ENCODE measurements at places on chromosomes 11 and 22.
A peak's percentile ranks its signal among the peaks of the same experiment; 100 is the strongest.

- H3K4me1 ChIP-seq = peaks cover 25% of the 10 kb centered on the region
- H3K27ac ChIP-seq = no peak overlapping the region
- H3K27me3 ChIP-seq = no peaks in the 10 kb centered on the region
- peak; percentile 23 for DNase-seq
- H3K36me3 ChIP-seq = no peaks in the 10 kb centered on the region
These were observed 1.4 kb upstream of the UVRAG start for GRCh38 chr11:75813622-75814039.

GRCh38 chr22:37284805-37285355 lies 2.6 kb downstream of the CYTH4 start:
- no peak overlapping the region for H3K4me3 ChIP-seq
- H3K4me1 ChIP-seq = peaks cover 4% of the 10 kb centered on the region
- H3K27ac ChIP-seq = no peak overlapping the region
- no peak for DNase-seq
- no peaks in the 10 kb centered on the region for H3K36me3 ChIP-seq

DNA sequence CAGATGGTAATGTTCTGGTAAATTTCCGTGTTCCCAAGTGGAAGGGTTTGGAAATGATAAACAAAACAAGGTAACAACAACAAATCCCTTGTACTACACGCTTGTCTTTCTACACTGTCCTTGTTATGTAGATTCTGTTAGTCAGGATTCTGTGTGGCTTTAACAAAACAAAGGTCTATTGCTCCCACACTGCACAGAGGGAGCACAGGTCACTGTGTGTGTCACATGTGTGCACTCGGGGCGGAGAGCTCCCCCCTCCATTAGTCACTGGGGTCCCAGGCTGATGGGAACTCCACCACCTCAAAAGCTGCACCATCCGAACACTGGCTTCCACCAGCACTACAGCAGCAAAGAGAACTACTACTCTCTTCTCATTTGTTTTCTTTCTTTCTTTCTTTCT lies 227.9 kb downstream of the NTM start:
- H3K4me3 ChIP-seq = no peak overlapping the region
- peaks cover 2% of the 10 kb centered on the region for H3K27me3 ChIP-seq
- H3K4me1 ChIP-seq = peaks cover 18% of the 10 kb centered on the region
- H3K36me3 ChIP-seq = no peaks in the 10 kb centered on the region

DNA sequence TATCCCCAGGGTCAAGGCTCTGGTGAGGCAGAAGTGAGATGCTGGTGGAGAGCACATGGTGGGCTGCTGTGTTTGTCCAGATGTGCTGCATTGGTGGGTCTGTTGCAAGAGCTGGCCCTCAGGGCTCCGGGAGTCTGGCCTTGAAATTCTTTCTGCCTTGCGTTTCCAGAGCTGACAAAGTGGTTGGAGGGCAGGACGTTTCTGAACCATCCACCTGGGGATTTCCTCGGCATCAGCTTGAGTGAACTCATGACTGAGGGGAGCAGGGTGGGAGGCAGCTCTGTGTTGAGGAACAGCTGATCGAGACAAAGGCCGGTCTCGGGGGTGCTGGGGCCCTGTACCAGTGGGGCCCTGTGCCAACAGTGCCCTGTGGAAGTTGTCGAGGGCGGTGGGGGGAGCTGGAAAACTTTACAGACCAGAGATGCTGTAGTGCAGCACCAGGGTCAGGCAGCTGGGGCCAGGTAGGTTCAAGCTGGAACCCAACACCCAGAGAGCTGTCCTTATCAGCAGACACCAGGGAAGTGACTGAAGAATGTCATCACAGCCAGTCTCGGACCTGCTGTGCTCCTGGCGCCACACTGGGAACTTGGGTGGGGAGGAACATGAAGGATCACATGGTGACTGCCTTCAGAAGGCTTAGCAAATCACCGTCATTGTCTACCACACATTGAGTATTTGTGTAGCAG lies 4.9 kb downstream of the TSKU start:
- no peaks in the 10 kb centered on the region for H3K27me3 ChIP-seq
- H3K4me1 ChIP-seq = peaks cover 26% of the 10 kb centered on the region
- H3K4me3 ChIP-seq = no peak overlapping the region
- H3K27ac ChIP-seq = no peak overlapping the region
- no peaks in the 10 kb centered on the region for H3K36me3 ChIP-seq
- no peak for DNase-seq

DNA sequence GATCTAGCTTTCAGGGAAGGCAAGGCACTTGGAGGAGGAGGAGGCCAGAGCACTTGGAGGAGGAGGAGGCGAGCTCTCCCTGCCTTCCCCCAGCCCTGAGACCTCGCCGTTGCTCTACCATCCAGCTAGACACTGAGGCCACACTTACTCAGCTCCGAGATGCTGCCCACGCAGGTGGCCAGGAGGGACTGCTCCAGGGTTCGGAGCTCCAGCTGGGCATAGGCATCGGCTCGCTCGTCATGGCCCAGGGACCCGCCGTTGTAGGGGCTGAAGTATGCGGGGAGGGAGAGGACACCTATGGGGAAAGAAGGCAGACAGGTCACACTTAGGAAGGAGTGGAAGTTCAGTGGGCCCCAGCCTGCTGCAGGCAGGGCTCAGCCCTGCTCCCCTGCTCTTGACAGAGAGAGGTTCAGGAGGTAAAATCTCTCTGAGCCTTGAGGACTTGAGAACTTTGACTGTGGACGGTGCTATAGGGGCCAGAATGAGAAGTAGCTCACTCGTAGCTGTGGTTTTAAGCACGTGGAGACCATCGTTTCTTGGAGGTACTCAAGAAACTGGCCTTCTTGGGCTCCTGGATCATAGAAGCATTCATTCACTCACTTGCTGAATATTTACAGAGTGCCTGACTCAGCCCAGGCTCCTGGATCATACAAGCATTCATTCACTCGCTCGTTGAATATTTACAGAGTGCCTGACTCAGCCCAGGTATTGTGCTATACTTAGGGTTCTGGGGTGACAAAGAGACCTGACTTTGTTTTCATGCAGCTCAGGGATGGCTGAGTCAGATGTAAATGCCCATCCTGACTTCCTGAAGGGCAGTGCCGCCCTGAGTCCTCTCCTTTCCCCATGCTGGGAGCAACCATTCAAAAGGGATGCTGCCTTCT lies 99.2 kb downstream of the NAT10 start:
- no peak overlapping the region for H3K4me3 ChIP-seq
- peaks cover 22% of the 10 kb centered on the region for H3K4me1 ChIP-seq
- no peaks in the 10 kb centered on the region for H3K27me3 ChIP-seq
- H3K36me3 ChIP-seq = no peaks in the 10 kb centered on the region
- no peak overlapping the region for H3K27ac ChIP-seq

- H3K27me3 ChIP-seq = no peaks in the 10 kb centered on the region
- H3K27ac ChIP-seq = no peak overlapping the region
- DNase-seq = no peak
- H3K4me3 ChIP-seq = no peak overlapping the region
These were observed 615.9 kb upstream of the FAT3 start for GRCh38 chr11:91608677-91609076.

DNA sequence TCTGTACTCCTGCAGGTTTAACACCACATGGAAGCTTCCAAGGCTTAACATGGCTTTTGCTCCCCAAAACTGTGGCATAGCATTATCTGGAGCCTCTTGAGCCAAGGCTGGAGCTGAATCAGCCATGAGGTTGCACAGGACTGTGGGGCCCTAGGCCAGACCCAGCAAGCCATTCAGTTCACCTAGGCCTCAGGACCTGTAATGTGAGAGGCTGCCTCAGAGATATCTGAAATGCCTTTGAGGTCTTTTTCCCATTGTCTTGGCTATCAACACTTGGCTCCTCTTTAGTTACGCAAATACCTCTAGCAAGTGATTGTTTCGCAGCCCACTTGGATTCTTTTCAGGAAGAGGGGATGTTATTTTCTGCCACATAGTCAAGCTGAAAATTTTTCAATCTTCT lies 72.0 kb downstream of the VPREB1 start:
- no peaks in the 10 kb centered on the region for H3K4me1 ChIP-seq
- H3K27me3 ChIP-seq = no peaks in the 10 kb centered on the region
- no peak overlapping the region for H3K4me3 ChIP-seq
- DNase-seq = no peak
- no peak overlapping the region for H3K27ac ChIP-seq

- no peak overlapping the region for H3K4me3 ChIP-seq
- no peaks in the 10 kb centered on the region for H3K36me3 ChIP-seq
- no peaks in the 10 kb centered on the region for H3K4me1 ChIP-seq
- no peak overlapping the region for H3K27ac ChIP-seq
These were observed 99.3 kb upstream of the SESN3 start for GRCh38 chr11:95330302-95330701.

DNA sequence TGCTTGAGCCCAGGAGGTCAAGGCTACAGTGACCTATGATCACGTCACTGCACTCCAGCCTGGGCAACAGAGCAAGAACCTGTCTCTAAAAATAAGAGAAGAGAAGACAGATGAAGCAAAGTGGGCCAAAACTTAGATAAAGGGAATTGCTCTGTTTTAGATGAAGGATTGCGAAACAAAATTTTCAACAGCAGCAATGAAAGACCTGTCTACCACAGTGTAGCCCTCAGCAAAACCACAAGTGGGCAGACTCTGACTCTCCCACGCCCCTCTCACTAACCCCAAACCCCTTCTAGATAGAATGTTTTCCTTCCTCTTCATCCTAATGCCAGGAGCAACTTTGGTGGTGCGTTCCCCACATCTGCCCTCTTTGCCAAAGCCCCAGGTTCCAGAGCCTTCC lies 105.6 kb upstream of the ALDH3B2 start:
- DNase-seq = no peak
- peaks cover 2% of the 10 kb centered on the region for H3K27me3 ChIP-seq
- no peaks in the 10 kb centered on the region for H3K4me1 ChIP-seq
- no peaks in the 10 kb centered on the region for H3K36me3 ChIP-seq
- no peak overlapping the region for H3K27ac ChIP-seq
- no peak overlapping the region for H3K4me3 ChIP-seq

DNA sequence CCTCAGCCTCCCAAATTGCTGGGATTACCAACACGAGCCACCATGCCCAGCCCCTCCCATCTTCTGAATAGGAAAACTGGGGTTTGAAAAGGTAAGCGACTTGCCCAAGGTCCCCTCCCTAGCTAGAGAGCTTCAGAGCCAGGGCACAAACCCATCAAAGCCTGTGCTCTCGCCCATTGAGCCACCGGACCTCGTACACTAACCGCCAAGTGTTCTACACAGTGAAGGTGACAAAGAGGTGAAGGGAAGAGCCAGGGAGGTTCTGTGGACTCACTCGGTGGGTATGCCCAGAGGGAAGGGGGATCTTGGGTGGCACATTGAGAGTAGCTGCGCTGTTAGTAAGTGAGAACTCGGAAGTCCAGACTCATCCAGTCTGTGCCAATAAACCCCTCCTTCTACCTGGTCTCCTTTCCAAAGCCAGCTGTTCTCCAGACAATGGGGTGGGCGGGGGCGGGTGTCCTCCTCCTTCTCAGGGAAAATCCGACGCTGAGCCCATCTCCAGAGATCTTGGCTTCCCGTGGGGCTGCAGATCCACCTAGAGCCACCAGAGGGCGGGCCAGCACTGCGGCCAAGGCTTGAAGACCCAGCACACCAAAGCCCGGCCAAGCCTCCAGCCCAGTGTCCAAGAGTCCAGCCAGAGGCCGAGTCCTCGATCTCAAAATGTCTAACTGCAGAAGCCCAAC lies 3.2 kb upstream of the RTN4RL2 start:
- peaks cover 13% of the 10 kb centered on the region for H3K4me1 ChIP-seq
- no peak overlapping the region for H3K27ac ChIP-seq
- peak; percentile 39 for DNase-seq
- H3K27me3 ChIP-seq = peaks cover 46% of the 10 kb centered on the region
- H3K36me3 ChIP-seq = no peaks in the 10 kb centered on the region
- H3K4me3 ChIP-seq = no peak overlapping the region

DNA sequence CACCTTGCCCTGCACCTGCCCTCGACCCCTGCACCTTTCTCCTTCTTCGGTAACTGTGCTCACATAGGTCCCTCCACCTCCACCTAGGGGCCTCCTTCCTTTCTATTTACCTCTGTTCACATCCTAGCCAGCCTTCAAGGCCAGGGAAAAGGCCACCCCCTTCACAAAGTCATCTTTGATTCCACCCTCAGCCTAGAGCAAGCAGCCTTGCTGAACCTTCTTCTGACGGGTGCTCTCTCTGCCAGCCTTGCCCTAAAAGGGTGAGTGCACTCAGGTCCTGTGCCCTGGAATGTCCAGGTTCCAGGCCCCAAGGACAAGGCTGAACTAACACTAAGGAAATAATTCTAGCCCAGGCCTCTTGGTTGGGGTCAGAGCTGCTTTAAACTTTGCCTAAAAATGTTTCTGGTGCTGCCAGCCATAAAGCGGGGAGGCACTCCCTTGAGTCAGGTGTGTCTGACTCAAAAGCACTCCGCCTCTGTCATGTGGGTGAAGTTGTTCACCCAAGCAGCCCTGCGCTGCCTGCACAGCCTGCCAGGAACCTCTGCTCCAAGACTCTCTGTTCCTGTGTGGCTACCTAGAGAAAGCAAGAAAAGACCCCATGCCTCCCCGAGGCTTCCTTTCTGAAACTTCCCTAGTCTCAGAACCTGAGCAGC lies 9.2 kb upstream of the FAM83F start:
- H3K27me3 ChIP-seq = peaks cover 8% of the 10 kb centered on the region
- no peak overlapping the region for H3K4me3 ChIP-seq
- no peaks in the 10 kb centered on the region for H3K36me3 ChIP-seq
- DNase-seq = no peak

- DNase-seq = no peak
- H3K36me3 ChIP-seq = peaks cover 34% of the 10 kb centered on the region
- peak overlapping the region; percentile 91 for H3K27ac ChIP-seq
- peaks cover 34% of the 10 kb centered on the region for H3K4me1 ChIP-seq
- H3K27me3 ChIP-seq = no peaks in the 10 kb centered on the region
These were observed 1.3 kb downstream of the GNG3 start for GRCh38 chr11:62708793-62709192.

GRCh38 chr11:27505781-27506180 lies 788 bp downstream of the LIN7C start:
- peaks cover 14% of the 10 kb centered on the region for H3K4me1 ChIP-seq
- no peaks in the 10 kb centered on the region for H3K27me3 ChIP-seq
- H3K4me3 ChIP-seq = peak overlapping the region; percentile 100
- peaks cover 14% of the 10 kb centered on the region for H3K36me3 ChIP-seq

DNA sequence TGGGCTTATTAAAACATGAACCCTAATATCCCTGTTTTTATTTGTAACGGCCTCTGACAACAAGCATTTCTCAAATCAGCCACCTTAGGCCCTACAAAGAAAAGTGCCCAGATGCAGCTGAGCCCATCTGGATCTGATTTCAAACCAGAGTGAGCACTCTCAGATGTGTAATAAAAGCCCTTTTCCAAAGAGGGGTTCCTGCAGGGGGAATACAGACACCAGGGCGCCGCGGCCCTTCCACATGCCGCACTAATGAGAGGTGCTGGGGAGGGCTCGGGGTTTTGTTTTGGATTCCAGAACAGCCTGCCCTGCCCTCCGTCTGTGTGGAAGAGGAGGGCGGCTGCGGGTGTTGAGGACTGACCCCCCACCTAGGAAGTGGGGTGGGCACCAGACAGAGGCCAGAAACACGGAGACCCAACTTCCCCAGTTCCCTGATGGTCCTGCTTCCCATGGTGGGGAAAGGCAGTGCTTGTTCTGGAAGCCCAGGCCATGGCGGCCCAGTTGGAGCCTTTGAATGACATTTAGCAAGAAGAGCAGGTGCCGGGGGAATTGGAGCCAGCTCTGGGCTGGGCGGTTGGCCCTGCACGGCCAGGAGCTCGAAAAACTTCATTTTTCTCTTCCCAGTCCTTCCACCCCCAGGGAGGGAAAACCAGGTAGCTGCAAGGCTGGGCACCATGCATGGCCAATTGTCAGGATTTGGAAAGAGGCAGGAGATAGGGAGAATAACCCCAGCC lies 63.7 kb downstream of the MACROD1 start:
- H3K4me3 ChIP-seq = no peak overlapping the region
- no peaks in the 10 kb centered on the region for H3K4me1 ChIP-seq
- H3K27me3 ChIP-seq = peaks cover 54% of the 10 kb centered on the region

- no peak overlapping the region for H3K27ac ChIP-seq
- H3K4me3 ChIP-seq = no peak overlapping the region
- no peak for DNase-seq
- no peaks in the 10 kb centered on the region for H3K27me3 ChIP-seq
These were observed 11.0 kb downstream of the GATD1 start for GRCh38 chr11:766106-766935.
